ENCODE measurements at places on chromosomes 3 and 15.

GRCh38 chr3:25289663-25290062 lies 138.4 kb upstream of the RARB start:
- DNase-seq = no peak

DNA sequence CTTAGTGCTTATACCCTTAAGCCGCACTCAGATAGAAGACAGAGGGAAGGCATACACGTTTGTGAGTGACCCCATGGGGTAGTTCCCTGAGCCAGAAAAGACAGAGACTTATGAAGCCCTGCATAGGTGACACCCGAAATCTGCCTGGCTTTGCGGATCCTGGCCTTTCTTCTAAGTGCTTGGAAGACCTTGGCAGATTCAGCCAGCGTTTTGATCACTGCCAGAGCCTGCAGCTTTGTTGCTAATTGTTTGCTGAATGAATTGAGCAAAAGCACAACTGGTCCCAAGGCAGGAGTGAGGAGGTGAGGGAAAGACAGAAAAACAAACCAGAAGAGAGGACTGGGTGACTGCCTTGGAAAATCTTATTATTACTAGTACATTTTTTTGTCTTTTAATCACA lies 168.3 kb upstream of the ICE2 start:
- no peak for DNase-seq

DNA sequence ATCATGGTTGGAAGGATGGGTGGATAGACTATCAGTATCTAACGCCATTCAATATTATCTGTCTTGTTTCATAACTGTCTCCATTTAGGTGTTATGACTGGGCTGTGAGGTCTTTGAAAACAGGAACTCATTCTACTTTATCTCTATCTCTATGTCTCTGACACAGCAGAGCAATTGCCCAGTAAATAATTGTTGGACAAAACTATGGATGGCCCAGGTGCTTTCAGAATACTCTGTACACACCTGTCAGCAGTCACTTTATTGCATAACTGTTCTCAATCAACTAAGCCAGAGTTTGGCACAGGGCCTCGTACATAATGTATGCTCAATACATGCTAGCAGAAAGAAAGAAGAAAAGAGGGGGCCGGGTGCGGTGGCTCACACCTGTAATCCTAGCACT lies 210.3 kb downstream of the OPA1 start:
- no peak for DNase-seq

- no peak for DNase-seq
Measured at GRCh38 chr3:4061783-4062360, 241.3 kb upstream of the SETMAR start.

GRCh38 chr15:90315278-90315982 lies 36.7 kb upstream of the ZNF774 start:
- no peak for DNase-seq

GRCh38 chr3:78905700-78906099 lies 862.1 kb downstream of the ROBO1 start:
- DNase-seq = no peak

DNA sequence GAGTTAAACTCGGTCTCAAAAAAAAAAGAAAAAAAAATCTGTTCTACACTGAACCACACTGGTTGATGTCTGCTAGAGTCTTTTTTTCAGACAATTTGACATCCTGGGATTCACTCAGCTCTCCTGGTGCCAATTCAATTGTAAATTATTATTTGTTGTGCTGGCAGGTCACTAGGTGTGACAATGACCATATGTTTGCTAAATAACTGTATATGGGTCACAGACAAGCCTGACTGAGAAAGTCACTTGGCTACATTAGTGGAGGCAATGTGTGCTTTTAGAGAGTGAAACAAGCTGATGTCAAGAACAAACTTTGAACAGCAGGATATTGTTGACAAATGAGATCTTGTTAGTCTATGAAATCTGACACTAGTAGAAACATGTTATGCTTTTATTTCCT lies 1379.1 kb downstream of the ZPLD1 start:
- DNase-seq = no peak

- DNase-seq = no peak
Measured at GRCh38 chr15:101137312-101137940, 114.4 kb downstream of the CHSY1 start.
